Stimulated activated CD4-positive, alpha-beta T cell treated with anti-CD3 and anti-CD28 coated beads, TNF-alpha, amount 100 ng/mL, for 4 hours (primary cell): ENCODE measurements at places on chromosomes 3 and 15.

GRCh38 chr3:119352863-119353527, 58.8 kb downstream of the ARHGAP31 start:
- DNase-seq, result no peak

DNA sequence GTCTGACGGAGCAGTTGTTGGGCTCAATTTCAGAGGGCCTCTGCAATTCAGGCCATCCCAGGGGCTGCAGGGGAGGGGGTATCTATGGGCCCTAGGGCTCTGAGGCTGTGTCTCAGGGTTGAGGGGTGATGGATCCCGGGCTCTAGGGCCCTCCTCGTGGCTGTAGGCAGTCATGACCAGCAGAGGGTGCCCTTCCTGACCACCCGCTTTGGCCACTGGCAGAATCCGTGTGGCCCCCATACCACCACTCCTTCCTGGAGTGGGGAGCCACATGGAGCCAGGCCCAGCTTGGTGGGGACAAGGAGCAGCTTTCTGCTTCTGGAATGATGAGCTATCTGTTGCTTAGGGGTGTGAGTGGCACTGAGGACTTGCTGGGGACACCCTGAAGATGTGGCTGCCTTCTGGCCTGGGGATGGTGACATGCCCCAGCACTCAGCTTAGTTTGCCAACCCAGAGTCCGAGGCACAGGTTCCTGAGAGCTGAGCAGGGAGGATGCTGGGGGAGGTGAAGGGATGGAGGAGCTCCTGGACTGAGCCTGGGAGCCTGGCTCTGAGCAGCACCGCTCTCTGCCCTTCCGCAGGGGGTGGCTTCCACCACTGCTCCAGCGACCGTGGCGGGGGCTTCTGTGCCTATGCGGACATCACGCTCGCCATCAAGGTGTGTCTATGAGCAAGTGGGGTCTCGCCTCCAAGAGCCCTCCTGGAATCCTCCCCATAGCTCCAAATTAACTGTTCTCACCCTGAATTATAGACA, 20.2 kb downstream of the HDAC11 start:
- DNase-seq, result no peak

DNA sequence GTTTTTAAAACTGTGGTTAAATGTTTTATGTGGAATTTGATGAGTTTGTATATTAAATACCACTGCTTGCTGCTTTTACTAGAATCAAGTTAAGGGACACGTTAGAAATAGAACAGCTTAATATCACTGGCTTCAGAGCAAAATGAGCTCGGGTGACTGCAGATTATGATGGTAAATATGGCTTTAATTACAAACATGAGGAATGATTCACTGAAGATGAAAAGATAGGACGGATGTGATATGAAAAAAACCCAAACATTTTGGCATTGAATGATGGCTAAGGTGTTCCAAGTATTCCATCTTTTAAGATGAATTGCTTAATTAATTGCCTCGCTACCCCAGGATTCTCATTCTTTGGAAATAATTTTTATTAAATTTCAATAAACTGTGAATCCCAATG, 33.7 kb downstream of the SLC24A1 start:
- no peak for DNase-seq

GRCh38 chr3:151837057-151837456, 23.1 kb downstream of the AADAC start:
- no peak for DNase-seq

DNA sequence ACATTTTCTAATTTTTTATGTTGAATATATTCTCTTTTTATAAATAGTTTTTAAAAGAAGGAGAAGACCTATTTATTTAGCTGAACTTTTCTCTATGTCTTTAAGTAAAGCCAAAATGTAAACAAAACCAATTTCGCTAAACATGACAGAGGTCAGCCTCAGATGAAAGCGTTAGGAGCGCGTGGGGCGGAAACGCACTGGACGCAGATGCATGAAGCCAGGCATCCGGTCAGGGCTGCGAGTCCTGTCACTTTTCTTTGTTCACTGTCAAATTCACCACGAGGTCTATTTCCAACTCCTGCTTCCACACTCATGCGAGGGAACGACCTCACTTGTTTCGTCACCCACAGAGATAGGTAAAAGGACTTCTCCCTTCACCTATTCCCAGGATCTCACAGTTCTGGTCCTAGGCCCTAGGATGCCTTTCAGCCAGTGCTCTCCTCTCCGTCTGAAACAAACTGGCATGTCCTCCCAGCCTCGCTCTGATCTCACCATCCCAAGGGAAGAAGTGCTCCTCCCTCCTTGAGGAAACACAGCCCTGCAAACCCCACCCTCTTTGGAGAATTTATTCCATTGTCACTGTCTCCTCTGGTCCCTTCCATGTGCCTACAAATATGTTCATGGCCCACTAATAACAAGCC, 57.9 kb downstream of the ITGB5 start:
- no peak for DNase-seq

GRCh38 chr3:96863129-96863740, 48.8 kb downstream of the EPHA6 start:
- DNase-seq, result no peak

DNA sequence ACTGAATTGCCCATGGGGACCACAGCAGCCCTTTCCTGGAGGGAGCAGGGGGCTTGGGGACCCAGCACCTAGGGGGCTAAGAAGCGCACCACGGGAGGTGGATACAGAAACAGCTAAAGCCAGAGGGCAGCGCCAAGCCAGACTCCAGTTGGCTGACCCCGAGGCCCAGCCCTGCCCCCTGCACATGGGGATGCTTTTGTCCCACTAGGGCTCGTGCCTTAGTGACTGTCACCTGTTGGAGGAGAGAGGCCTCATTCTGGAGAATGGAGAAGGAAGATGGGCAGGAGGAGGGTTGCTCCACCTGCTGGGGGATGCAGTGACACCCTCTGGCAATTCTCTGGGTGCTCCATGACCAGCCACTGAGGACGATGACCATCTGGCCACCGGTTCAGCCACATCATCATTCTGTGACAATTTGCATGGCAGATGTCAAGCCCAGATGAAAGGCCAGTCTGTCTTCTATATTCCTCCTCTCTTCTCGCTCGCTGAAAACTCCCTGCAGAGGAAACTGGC, 167.8 kb upstream of the TLE3 start:
- DNase-seq, result no peak
